Femur (tissue), 1 donor: ENCODE measurements at places on chromosomes 16 and 17.

GRCh38 chr17:17111401-17112393 is 69.4 kb downstream of the MPRIP start:
- DNase-seq, result no peak

- DNase-seq, result no peak
Measured at GRCh38 chr17:77450742-77451244, 310.0 kb downstream of the SEC14L1 start.

GRCh38 chr17:13888056-13888609 is 181.2 kb upstream of the COX10 start:
- DNase-seq, result peak; percentile 36

GRCh38 chr17:76640550-76641380 is 2.8 kb downstream of the ST6GALNAC1 start:
- no peak for DNase-seq

GRCh38 chr17:44074231-44074910 is 3.8 kb downstream of the G6PC3 start:
- no peak for DNase-seq

GRCh38 chr17:74525781-74526288 is 5.4 kb downstream of the CD300LB start:
- no peak for DNase-seq

DNA sequence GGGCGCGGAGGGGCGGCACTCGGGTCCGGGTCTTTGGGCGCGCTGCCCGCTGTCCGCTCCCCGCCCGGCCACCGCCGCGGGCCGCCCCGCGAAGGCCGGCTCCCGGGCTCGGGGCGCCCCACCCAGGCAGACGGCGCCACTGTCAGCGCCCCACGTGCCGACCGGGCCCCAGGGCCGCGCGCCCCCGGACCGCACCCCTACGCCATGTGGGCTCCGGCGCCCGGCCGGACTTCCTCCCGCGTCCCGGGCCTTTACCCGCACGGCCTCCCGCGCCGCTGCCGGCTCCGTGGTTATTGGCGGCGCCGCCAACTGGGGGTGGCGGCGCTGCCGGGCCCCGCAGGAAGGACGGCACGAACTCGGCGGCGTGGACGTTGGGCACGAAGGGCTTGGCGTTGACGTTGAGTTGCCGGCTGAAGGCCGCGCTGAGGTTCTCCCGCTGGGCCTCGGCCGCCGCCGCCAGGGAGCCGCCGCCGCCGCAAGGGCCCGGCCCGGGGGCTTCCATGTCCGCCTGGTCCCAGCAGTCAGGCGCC is 577 bp downstream of the GSPT1 start:
- peak; percentile 47 for DNase-seq

DNA sequence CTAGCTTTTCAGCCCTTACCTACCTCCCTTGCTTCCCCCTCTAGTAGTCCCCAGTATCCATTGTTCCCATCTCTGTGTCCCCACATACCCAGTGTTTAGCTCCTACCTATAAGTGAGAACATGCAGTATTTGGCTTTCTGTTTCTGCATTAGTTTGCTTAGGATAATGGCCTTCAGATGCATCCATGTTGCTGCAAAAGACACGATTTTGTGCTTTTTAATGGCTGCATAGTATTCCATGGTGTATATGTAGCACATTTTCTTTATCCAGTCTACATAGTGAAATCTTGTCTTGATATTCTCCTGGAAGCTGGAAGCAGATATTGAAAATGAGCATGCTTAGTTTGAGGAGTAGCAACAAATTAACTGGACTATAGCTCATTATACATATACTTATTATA is 45.7 kb upstream of the TANC2 start:
- no peak for DNase-seq

- peak; percentile 37 for DNase-seq
Measured at GRCh38 chr16:14362774-14363371, 267.2 kb downstream of the PARN start.
